ENCODE measurements at places on chromosomes 11 and 22.

DNA sequence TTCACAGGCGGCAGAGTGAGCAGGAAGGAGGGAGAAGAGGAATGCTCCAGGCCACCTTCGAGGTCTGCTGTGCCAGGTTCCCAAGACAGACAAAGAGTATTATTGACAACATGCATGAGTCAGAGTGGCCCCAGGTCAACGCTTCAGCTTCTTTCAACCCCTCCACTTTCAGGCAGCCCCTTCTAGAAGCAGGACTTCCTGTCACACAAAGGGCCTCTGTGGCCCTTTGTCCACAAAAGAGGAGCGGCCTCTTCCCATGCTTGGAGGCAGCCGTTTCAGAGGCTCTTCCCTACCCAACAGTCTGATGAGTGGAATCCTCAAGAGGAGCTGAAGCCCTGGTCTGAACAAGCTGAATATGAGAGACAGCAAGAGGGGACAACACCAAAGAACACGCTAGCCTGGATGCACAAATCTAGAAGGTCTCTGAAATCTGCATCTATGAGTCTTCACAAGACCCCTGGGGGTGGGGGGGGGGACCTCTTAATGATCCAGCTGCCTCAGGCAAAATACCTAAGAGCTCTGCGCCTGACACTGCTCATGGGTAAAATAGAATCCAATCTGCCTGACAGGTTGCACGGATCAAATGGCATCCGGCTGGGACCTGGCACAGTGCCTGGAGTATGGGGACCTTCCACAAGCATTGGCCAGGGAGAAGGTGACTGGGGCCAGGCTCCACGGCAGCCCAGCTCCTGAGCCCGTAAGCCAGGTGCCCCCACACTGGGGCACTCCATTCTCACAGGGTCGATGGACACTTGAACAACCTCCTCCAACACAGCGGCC, 67.5 kb downstream of the PACSIN2 start:
- peak; percentile 68 for DNase-seq

GRCh38 chr11:46362156-46363030, 15.1 kb downstream of the DGKZ start:
- no peak for DNase-seq

DNA sequence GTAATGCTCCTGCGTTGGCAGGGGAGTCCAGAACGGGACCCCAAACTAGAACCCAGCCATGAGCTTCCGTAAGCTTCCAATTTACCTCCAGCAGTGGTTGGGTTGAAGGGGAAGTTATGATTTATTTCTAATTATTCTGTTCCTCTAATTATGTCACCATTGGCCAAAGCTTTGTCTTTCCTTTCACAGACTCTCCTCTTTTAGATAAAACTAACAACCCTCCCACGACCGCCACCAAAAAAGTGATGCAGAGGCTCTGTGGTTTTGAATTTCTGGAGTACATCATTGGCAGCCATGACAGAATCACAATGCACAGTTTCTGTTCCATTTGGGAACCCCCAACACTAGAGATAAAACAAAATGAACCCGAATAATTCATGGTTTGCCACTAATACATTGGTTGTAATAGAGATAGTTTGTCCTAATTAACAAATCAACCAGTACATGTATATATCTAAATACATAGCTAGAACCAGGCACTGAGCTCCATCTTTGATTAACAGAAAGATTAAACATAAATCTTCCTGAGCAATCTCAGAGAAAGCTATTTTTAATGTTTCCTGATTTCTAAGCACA, 64.3 kb downstream of the ETS1 start:
- no peak for DNase-seq

GRCh38 chr22:25976356-25976755, 192.9 kb upstream of the SEZ6L start:
- no peak for DNase-seq

- peak; percentile 68 for DNase-seq
These were observed 528 bp upstream of the ARRB1 start for GRCh38 chr11:75351791-75352587.

DNA sequence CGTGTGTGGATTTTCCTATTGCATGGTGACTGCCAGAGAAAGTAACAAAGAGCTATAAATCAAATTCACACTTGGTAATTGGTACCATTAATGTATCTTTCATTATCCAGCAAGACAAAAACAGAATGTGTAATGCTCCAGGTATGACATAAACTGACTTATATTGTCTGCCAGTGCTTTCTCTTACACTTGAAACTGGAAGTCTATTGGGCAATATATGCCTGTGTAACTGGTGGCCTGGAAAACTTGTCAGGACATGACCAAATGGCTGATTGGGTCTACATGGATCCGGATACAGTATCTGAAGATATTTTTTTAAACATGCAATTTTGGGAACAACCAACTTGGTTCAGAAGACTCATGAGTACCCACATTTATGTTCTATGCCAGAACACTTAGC, 174.6 kb upstream of the ARHGAP42 start:
- DNase-seq = no peak

DNA sequence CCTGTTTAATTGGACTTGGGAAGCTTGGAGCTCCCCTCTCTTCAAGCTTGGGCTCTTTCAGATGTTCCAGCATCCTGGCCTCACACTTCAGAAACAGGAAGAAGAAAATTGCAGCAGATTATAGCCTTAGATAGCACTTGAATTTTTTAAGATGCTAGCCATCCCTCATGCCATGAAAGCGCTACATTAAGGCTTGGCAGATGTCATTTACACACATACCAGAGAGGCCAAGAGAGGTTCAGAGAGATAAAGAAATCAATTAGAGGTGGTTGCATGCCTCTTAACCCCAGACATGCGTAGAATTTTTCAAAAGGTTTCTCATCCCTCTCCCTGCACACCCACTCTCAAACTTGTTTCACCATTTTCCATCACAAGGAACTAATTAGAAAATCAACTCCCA, 31.9 kb upstream of the DBX1 start:
- DNase-seq = no peak

DNA sequence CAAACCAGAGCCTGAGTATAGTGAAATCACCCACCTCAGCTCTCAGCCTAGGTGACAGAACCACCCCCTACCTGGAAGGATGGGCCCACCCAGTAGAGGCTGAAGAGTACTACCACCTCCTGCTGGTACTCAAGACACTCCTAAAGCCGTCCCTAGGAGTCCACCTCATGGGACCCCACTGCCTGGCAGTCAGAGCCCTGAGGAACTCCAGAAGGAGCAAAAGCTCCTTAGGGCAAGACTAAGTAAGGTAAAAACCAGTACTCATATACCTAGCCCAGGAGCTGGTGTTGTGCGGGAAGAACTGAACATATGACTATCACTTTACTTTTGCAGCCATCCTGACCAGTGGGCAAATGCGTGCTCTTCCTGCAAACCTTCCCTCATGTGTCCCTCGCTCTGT, 36.3 kb downstream of the HIRA start:
- DNase-seq = no peak

- DNase-seq = no peak
These were observed 3.9 kb downstream of the TAGLN start for GRCh38 chr11:117203069-117203407.

- no peak for DNase-seq
These were observed 1.6 kb downstream of the P2RY2 start for GRCh38 chr11:73219396-73220285.

- DNase-seq = no peak
These were observed 41.9 kb downstream of the CEP164 start for GRCh38 chr11:117369534-117369933.

DNA sequence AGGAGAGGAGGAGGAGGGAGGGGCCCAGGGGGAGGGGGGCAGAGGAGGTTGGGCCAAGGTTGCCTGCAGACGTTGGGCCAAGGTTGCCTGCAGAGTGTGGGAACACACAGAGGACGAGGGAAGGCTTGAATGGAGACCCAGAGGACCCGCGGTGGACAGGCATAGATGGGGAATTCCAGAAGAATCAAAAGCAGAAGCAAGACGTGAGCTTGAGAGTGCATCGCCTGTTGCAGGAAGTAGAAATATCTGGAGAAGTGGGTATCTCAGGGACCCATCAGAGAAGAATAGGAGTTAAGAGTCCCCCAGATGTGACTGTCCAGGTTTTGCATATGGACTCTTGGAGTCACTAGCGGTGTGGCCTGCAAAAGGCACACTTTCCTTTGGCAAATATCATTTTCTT, 670.2 kb downstream of the TBC1D22A start:
- DNase-seq = no peak

DNA sequence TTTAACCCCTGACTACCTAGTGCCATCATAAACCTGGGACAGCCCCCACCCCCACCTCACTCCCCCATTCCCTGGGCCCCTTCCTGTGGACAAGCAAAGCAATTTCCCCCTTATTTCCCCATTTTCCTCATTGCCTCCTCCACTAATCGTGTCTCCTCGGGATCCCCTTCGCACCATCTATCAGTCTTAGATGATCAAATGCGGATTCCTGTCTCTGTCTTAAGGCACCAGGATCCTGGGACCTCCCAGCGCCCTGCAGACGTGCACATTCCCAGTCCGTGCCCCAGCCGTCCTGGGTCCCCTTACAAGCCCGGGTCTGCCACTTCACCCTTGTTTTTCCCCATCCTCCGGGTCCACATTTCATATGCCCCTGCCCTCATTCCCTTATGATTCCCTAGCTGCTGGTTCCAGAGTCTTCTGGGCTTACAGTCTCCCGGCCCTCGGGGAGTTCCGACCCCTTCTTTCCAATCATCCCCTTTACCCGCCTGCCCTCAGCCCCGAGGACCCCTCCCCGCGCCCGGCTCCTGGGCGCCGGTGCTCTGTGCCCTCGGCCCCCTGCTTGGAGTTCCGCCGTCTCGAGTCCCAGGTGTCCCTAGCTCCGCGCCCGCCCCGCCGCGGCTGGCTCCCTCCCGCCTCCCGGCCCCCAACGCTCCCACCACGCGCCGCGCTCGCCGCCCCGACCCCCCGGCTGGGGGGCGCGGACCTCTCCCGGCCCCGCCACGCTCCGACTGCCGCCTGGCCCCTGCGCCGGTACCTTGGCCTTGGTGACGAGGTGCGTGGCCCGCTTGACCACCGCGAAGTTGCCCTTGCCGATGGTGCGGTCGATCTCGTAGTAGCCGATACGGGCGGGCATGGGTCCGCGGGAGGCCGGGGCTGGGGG, 599 bp downstream of the SIK3 start:
- DNase-seq = peak; percentile 49

DNA sequence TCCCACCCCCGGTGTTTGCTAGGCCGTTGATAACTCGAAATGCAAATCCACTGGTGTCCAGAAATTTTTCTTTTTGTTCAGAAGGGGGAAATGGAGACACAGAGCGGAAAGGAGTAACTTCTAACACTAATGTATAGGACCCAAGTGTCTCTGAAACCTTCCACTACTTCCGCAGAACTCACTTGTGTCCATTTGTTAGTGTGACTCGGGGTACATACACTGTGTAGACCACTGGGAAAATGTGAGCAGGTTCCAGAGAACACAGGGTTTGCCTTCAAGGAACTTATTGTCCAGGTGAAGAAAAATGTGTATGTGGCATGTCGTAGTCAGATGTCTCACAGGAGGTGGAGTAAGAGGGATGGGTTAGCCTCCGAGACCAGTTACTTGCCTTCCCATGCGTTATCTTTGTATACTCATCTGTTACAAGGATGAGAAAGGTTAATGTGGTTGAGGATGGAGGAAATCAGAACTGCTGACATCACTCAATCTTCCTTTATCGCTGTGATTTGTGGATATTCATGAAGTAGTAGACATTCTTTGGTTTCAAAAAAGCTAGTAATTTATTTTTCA, 857 bp downstream of the ARCN1 start:
- peak; percentile 71 for DNase-seq

DNA sequence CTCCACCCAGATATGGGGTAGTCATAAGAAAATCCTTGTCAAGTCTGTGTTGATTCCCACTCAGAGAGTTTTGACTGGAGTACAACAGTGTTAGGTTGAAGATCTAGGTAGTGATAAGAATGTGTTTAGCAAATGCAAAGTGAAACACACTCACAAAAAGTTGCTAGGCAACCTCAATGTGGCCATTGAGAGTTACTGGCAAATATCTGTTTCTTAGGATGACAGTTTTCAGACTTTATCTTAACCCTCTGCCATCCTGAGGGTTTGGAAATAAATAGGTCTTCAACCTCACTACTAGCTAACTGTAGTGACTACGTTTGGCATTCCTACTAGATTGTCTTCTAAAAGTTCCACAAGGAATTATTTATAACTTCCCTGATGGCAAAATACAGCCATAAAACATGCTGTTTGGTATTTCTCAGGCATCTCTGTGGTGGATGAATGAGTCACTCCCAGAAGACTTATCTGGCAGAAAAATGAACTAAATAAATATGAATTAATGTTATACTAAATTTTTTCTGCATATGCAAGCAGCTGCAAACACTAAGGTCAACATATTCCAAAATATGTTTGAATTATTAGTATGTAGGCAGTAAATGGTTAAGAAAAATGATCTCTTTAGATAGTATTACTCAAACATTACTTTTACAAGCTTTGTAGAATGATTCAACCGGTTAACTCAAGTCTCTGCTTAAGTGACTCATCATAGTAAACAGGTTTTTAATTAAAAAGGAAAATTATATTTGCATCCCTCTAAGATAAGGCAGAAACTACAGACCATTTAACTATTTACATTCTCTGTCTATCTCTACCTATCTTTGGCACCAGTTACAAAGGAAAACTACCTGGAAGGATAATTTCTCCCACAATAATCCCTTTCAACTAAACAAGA, 17.1 kb upstream of the SYTL2 start:
- DNase-seq = no peak

DNA sequence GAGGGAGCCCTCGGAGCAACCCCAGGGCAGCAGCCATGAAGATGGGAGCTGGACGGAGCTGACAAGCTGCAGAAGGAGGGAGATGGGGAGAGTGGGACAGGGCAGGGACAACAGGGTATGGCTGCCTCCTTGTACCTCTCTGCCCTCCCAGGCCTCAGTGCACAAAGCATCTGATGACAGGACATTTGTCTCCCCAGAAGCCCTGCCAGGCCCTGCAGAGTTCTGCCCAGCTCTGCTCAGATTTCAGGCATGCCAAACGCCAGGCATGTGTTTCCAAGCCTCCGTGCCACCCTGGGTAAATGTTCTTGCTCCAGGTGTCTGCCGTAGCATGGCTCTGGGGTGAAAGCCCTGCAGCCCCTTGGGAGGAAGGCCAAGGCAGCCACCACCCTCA, 1.1 kb upstream of the IFITM10 start:
- DNase-seq = no peak

- DNase-seq = no peak
These were observed 60.8 kb downstream of the C11orf58 start for GRCh38 chr11:16799221-16799620.

- no peak for DNase-seq
These were observed 5.0 kb downstream of the RPS19BP1 start for GRCh38 chr22:39527481-39527961.

DNA sequence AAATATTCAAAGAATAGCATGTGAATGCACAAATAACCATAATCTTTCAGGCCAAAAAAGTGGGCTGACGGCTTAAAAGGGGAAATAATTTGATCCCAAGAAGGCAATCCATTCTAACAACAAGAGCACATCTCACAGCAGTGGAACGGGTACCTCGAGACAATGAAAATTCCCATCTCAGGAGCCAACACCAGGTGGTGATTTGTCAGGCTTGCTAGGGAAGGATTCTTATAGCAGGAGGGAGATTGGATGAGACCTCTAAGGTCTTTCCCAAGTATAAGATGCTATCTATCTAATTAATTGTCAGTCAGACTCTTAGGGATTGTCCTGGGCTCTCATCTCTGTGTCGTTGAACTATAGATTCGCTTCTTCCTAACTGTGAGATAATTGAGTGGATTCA, 284.0 kb downstream of the ETS1 start:
- DNase-seq = no peak

All from dermis blood vessel endothelial cell (primary cell).